Caudate nucleus (tissue), 63 donors: ENCODE measurements at places on chromosomes 4 and X.

GRCh38 chr4:153204247-153204671 is at the start of gene TRIM2:
TSS of gene TRIM2 (plus strand) at chr4:153204443. CDS start at chr4:153204531, 88 bp downstream.
- DNase-seq: peak; percentile 83

DNA sequence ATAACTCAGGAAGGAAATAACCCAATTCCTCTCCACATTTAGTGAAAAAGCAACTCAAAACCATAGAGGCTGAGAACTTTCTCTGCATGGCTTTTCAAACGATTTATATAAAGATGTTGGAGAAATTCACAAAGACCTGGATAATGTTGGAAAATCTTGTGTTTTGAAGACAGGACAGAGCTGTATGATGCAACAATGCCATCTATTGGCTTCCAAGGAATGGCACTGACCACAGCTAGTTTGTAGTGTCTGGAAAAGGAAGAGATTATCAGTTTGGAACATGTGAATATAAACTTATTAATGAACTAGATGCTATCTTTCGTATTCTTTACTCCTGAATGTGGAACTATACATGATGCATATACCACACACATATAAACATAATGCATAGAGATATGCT is 503.6 kb downstream of the IL1RAPL1 start:
- DNase-seq: no peak

DNA sequence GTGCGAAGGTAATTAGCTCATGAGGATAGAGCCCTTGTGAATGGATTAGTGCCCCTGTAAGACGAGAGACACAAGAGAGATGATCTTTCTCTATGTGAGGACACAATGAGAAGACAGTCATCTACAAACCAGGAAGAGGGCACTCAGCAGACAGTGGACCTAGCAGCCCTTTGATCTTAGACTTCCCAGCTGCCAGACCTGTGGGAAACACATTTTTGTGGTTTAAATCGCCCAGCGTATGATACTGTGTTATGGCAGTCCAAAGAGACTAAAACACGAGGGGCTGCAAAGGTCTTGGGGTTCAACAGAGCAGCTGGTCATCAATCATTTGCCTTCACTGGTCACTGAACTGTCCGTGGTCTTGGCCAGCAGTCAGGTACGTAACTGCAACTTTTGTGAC is 9.2 kb upstream of the SYNPO2 start:
- DNase-seq: no peak

- no peak for DNase-seq
These were observed 22.2 kb upstream of the CAMK2D start for GRCh38 chr4:113783701-113784100.

DNA sequence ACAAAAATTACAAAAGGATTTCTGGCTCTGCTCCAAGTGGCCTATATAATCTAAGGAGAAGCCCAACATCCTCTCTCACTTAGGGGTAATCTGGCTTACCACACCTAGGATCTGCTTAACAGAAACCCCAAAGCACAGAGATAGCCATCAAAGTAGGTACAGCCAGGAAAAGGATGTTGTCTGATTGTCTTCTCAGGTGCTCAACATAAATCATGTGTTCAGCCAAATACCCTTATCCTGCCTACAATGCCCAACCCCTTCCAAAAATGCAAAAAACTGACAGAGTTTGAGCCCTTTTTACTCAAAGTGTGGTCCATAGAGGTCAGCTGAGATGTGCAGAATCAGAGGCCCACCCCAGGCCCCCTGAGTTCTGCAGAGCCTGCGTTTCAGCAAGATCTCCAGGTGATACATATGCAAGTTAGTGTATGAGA is 53.9 kb downstream of the PPM1K start:
- DNase-seq: no peak

DNA sequence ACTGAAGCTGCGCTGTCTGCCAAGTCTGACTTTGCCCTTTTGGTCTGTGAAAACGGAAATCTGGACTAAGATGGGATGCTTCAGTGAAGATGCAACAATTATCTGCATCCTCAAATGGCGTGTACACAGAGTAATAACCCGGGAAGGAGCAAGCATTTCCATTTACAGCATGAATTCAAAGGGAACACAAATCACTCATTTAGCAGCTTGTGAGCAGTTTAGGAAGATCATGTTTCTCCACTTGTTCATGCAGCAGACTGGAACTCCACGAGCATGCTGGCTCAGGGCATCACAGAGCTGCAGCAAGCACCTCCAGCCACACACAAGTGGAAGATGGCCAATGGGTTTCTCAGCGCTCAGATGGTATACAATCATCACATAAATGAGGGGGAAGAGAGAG is 175.5 kb downstream of the NLGN4X start:
- DNase-seq: no peak
